ENCODE measurements at places on chromosomes 3 and 15. TPM values are rescaled to one million over a fixed set of nuclear protein-coding genes. Genes with fewer than 3 reads are reported as not detected.

GRCh38 chr15:48796930-48797329, 13.9 kb downstream of the CEP152 start:
- H3K4me1 ChIP-seq, result peaks cover 12% of the 10 kb centered on the region
- H3K4me3 ChIP-seq, result no peak overlapping the region
- no peak for DNase-seq
- no peak overlapping the region for H3K27ac ChIP-seq
- H3K27me3 ChIP-seq, result no peaks in the 10 kb centered on the region

MESP1 gene
- total RNA-seq, result 1.00 TPM

GRCh38 chr3:69926385-69926784, 73.1 kb upstream of the SAMMSON start:
- DNase-seq, result no peak
- no peaks in the 10 kb centered on the region for H3K27me3 ChIP-seq
- no peaks in the 10 kb centered on the region for H3K36me3 ChIP-seq
- no peaks in the 10 kb centered on the region for H3K4me1 ChIP-seq
- H3K4me3 ChIP-seq, result no peak overlapping the region
- no peak overlapping the region for H3K27ac ChIP-seq

RYR3 gene
- not detected for total RNA-seq

- no peak for DNase-seq
- no peaks in the 10 kb centered on the region for H3K36me3 ChIP-seq
- H3K4me1 ChIP-seq, result no peaks in the 10 kb centered on the region
Observed at GRCh38 chr3:158120330-158120729, 10.4 kb downstream of the RSRC1 start.

ACVR2B gene
- total RNA-seq, result 20.8 TPM

GRCh38 chr3:129989414-129989813, 14.9 kb downstream of the TRH start:
- no peaks in the 10 kb centered on the region for H3K27me3 ChIP-seq
- H3K36me3 ChIP-seq, result no peaks in the 10 kb centered on the region
- no peak overlapping the region for H3K4me3 ChIP-seq
- H3K4me1 ChIP-seq, result no peaks in the 10 kb centered on the region
- DNase-seq, result no peak

GRCh38 chr3:37694284-37694675, 167.4 kb upstream of the CTDSPL start:
- no peak overlapping the region for H3K27ac ChIP-seq
- no peak for DNase-seq
- no peaks in the 10 kb centered on the region for H3K27me3 ChIP-seq
- peaks cover 17% of the 10 kb centered on the region for H3K4me1 ChIP-seq
- H3K4me3 ChIP-seq, result no peak overlapping the region

FGF7 gene
- total RNA-seq, result not detected

DNA sequence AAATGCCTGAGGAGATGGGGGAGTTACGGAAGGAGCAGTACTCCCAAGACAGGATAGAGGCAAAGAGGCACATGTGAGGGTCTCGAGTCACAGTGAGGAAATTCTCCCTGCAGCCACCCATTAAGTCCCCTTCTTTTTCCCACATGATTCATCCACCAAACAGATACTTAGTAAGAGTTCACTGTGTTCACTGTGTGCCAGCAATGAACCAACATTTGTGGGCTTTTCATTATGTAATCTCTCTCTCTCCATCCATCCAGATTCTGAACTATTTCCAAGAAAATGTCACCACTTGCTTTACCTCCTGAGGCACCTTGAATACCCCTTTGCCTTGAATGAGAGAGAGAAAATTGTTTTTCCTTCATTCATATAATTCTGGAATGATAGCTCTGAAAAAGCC, 24.6 kb upstream of the LRRFIP2 start:
- DNase-seq, result no peak
- no peak overlapping the region for H3K4me3 ChIP-seq
- no peak overlapping the region for H3K27ac ChIP-seq
- H3K36me3 ChIP-seq, result no peaks in the 10 kb centered on the region
- no peaks in the 10 kb centered on the region for H3K27me3 ChIP-seq

GRCh38 chr3:98839846-98840245, 61.6 kb downstream of the DCBLD2 start:
- H3K4me1 ChIP-seq, result no peaks in the 10 kb centered on the region
- no peaks in the 10 kb centered on the region for H3K27me3 ChIP-seq
- H3K4me3 ChIP-seq, result no peak overlapping the region
- DNase-seq, result no peak

EXD1 gene
- not detected for total RNA-seq

DNA sequence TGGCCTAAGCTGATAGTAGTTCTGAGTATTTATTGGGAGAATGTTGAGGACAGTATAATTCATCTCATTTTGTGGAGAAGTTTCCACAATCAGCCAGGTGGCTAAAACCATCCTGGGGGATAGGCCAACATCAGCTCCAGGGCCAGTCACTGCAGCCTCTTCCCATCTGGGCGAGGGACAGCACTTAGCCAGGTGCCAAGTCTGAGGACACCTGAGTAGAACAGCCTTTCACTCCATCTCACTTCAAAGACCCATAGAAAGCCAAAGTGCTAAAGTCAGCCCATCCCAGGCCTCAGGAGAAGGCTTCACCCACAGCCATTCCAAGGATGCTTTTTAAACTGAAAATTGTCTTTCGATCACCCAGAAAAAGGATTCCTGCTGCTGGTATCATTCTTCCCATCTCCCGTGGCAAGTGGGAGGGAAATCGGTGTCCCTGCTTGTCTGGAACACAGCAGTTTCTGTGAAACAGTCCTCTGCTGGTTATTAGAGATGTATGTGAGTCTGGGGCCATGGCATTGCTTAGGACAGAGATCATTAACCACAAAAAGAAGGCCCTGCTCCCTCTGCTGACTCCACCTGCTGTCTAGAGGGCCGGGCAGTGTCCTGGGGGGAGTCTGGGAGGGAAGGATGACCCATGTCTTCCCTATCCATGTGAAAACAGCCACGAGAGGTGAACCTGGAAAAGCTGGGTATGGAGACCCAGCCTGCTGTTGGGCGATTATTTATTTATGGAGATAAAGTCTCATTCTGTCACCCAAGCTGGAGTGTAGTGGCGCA, 9.6 kb downstream of the CALML4 start:
- H3K27ac ChIP-seq, result peak overlapping the region; percentile 63
- no peak overlapping the region for H3K4me3 ChIP-seq
- no peaks in the 10 kb centered on the region for H3K27me3 ChIP-seq
- peaks cover 3% of the 10 kb centered on the region for H3K36me3 ChIP-seq
- DNase-seq, result no peak
- H3K4me1 ChIP-seq, result no peaks in the 10 kb centered on the region

SCAANT1 gene
- total RNA-seq, result not detected

GASK1A gene
- not detected for total RNA-seq

GRCh38 chr15:88982304-88982945, 69.2 kb upstream of the MFGE8 start:
- no peak overlapping the region for H3K4me3 ChIP-seq
- no peaks in the 10 kb centered on the region for H3K36me3 ChIP-seq
- peaks cover 82% of the 10 kb centered on the region for H3K4me1 ChIP-seq

DNA sequence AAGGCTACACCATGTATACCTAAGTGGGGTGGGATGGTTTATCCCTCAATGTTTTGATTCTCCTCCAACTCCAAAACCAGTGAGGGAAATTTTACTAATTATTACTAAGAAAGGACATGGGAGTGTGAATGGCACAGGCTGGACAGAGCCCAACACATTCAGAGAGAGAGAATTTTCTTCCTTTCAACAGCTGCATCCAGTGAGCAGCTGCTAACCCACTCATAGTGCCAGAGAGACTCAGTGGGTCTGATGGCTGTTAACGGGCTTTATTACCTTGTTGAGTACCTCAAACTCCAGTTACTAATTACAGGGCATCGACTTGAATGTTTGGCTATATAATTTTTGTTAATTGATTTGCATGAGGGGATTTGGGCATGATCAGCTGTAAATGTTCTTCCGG, 75.8 kb downstream of the RORA start:
- no peak for DNase-seq
- no peak overlapping the region for H3K27ac ChIP-seq
- no peaks in the 10 kb centered on the region for H3K36me3 ChIP-seq
- H3K4me1 ChIP-seq, result no peaks in the 10 kb centered on the region
- H3K27me3 ChIP-seq, result no peaks in the 10 kb centered on the region

DISP2 gene
- 4.6 TPM for total RNA-seq

- DNase-seq, result no peak
- no peaks in the 10 kb centered on the region for H3K27me3 ChIP-seq
- no peak overlapping the region for H3K4me3 ChIP-seq
- no peaks in the 10 kb centered on the region for H3K4me1 ChIP-seq
Observed at GRCh38 chr3:59677747-59678702, 628.2 kb upstream of the CFAP20DC start.

TMED3 gene
- total RNA-seq, result 91.1 TPM

GOLGA6L7 gene
- total RNA-seq, result not detected

CCR1 gene
- total RNA-seq, result 2.9 TPM

- DNase-seq, result no peak
- H3K27me3 ChIP-seq, result no peaks in the 10 kb centered on the region
- no peak overlapping the region for H3K4me3 ChIP-seq
- no peaks in the 10 kb centered on the region for H3K4me1 ChIP-seq
- no peak overlapping the region for H3K27ac ChIP-seq
Observed at GRCh38 chr3:185207931-185208746, 45.7 kb downstream of the EHHADH start.

DNA sequence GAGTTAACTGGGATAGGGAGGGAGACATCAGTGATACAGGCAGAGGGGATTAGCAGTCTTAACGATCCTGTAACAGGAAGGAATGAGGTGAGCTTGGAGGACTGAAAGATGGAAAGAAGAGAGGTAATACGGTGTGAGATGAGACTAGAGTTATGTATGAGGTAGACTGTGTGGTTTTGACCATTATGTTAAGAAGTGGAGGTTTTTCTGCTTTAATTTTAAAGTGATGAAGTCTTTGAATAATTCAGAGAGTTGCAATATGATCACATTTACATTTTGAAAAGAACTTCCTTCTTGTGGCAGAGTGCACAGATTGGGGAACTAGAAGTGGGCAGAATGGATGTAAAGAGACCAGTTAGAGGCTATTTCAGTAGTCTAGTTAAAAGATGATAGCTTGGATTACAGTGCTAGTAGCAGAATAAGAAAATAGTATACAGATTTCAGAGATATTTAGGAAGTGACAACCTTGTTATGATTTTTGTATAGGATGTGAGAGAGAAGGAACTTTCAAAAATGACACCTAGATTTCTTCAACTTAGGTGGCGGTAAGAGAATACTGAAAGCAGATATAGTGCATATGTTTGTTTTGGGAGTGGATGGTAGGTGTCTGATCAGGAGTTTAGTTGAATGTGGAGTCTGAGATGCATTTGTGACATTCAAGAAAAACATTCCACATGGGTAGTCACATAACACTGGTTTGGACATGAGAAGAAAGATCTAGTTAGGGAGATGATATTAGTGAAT, 40.5 kb downstream of the STT3B start:
- no peak for DNase-seq
- H3K4me1 ChIP-seq, result no peaks in the 10 kb centered on the region
- H3K4me3 ChIP-seq, result no peak overlapping the region

KNL1 gene
- total RNA-seq, result 24.8 TPM

Measured in Caco-2 (cell line).